Calu3 (cell line): ENCODE measurements at places on chromosomes 1 and 21.
A peak's percentile ranks its signal among the peaks of the same experiment; 100 is the strongest.

- no peak for DNase-seq
Observed at GRCh38 chr21:27570306-27570868, 603.5 kb upstream of the ADAMTS5 start.

DNA sequence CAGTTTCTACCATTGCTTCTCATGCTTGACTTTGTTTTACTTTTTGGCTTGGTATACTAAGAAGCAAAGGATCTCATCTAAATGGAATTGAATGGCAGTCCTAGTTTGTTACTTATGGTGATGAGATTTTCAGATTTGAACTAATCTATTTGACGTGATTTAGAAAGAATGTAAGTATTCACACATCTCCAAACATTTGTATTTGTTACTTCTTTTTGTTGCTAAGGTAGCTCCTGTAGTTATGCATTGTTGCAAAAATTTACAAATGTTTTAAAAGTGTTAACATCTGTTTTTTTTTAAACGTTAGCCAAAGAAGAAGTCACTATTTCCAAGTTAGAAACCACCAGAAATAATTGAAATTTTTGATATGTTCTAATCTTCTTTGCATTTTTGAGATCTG, 222.5 kb downstream of the RPS6KC1 start:
- no peak for DNase-seq

- no peak for DNase-seq
Observed at GRCh38 chr1:228867951-228868730, 132.9 kb downstream of the RHOU start.

DNA sequence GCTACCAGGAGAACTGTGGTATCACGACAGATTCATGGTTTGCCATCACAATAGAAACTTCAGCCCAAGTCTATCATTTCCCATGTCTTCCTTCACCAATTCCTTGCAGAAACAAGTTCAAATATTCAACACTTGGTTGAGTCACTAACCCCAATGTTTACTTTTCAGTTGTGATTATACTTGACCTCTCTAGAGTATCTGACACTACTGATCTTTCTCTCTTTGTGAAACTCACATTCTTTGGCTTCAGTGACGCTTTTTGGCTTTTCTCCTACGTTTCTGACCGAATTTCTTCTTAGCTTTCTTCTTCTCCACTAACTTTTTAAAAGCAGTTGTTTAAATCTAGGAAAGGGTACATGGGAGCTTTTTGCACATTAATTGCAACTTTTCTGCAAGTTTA, 48.8 kb upstream of the HMGB4 start:
- no peak for DNase-seq

- no peak for DNase-seq
Observed at GRCh38 chr1:19689856-19690255, 25.2 kb downstream of the HTR6 start.

- DNase-seq, result peak; percentile 75
Observed at GRCh38 chr1:40709100-40709801, 17.7 kb downstream of the NFYC start.

- DNase-seq, result no peak
Observed at GRCh38 chr1:175376194-175376593, 183.6 kb upstream of the KIAA0040 start.

DNA sequence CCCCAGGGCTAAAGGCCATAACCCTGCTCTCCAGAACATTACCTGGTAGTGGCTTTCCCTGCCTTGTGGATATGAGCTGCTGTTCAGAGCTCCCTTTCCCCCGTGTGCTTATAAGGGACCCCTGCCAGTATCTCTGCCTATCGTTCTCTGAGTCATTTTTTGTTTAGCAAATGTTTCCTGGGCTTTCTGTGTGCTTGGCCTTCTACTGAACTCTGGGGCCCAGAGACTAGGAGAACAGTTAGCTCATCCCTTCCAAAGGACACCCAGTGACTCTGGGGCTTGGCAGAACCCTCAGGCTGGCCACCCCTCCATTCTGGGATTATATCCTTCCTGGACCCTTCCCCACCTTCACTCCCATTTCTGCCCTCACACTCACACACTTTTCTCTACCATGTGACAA, 80.8 kb upstream of the POU3F1 start:
- no peak for DNase-seq

GRCh38 chr1:27634177-27634984, 604 bp downstream of the FGR start:
- no peak for DNase-seq

DNA sequence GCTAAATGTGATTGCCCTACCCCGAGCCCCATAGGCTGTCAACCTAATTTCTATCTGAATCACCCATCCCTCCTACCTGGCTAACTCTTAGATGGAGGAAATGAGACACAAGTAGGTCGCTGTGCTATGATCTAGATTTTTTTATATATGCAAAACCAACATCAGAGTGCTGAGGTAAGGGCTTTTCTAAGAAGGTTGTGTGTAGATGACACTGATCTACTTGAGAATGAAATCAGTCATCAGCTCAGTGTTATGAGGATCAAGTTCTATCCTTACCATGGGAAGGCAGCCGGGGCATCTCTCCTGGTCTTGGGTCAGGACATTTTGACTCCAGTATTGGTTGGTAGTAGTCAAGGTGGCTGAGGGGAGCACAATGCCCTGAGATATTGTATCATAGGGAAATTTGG, 23.6 kb downstream of the SLAMF1 start:
- DNase-seq, result no peak

GRCh38 chr21:34609244-34609932, 5.5 kb downstream of the RCAN1 start:
- no peak for DNase-seq

DNA sequence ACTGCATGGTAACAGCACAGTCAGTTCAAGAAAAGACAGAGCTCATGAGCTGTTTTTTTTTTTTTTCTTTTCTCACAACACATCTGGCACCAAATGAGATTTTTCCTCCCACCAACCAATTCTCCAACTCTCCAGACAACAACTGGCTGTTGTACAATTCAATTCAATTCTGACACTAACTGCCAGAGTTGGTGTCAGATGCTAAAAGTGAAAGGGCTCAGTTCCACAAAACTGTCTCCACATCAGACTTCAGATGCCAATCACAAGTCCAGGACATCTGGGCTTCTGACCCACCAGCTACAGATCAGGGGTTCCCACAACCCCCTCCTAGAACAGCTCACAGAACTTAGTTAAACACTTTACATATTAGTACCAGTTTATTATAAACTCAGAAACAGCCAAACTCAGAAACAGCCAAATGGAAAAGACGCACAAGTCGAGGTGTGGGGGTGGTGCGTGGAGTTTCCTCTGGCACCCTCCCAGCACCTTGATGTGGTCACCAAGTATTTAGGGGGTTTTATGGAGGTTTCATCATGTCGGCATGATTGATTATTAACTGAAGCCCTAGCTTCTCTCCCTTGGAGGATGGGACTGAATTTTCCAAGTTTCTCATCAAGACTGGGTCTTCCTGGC, 39.2 kb upstream of the LRRC8D start:
- peak; percentile 14 for DNase-seq

- DNase-seq, result peak; percentile 17
Observed at GRCh38 chr1:28592321-28593071, 431 bp downstream of the RAB42 start.

DNA sequence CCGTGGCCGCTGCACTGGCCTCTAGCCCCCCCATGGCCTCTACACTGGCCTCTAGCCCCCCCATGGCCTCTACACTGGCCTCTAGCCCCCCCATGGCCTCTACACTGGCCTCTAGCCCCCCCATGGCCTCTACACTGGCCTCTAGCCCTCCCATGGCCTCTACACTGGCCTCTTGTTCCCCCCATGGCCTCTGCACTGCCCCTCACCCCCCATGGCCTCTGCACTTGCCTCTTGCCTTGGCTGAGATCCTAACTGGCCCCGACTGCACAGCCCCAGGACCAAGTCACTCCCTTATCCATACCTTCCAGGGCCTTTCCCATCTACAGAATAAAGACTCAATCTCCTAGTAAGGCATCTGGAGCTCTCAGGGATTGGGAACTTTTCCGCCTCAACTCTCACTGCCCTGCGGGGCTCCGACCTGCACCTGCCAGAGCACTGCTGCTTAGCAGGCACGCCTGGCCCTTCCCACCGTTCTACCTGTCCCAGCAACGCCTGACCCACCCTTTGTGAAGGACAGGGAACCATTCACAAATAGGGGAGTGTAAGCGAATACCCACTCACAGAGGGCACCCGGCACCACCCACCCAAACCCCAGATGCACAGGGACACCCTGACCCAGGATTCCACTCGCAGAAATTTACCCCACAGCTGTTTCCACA, 38.8 kb downstream of the ACOT7 start:
- no peak for DNase-seq

DNA sequence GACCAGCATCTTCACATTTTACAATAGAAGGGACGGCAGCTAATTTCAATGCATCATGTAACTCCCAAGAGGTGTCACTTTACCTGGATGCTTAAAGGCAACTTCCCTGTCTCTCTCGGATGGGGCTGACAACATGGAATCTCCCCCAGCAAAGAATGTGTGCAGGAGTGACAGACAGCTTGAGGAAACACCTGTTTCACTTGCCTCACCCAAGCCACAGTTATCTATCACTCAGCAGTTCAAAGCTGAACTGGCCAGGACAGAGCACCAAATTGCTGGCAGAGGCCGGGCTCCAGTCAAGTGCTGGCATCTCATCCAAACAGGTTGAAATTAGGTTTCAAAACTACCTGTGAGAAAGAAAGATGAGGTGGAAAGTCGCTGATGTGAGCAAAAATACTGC, 538.0 kb upstream of the PLXNA2 start:
- no peak for DNase-seq

DNA sequence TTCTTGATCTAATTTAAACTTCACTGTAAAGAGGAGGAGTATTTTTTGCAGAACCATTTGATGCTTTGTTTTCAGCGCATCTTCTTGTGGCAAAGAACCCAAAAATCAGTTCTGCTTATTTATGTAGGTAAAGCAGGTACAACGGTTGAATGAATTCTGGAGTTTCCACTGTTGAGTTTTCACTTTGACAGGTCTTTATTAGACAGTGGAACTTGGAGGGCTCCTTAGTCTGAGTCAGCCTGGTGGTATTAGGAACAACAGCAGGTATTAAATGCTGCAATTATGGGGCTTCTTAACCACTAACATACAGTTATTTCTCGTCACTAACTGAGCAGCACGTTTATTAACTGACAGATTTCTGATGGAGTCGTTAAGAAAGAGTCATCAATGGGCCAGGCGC, 1.2 kb downstream of the LRIG2 start:
- DNase-seq, result no peak

DNA sequence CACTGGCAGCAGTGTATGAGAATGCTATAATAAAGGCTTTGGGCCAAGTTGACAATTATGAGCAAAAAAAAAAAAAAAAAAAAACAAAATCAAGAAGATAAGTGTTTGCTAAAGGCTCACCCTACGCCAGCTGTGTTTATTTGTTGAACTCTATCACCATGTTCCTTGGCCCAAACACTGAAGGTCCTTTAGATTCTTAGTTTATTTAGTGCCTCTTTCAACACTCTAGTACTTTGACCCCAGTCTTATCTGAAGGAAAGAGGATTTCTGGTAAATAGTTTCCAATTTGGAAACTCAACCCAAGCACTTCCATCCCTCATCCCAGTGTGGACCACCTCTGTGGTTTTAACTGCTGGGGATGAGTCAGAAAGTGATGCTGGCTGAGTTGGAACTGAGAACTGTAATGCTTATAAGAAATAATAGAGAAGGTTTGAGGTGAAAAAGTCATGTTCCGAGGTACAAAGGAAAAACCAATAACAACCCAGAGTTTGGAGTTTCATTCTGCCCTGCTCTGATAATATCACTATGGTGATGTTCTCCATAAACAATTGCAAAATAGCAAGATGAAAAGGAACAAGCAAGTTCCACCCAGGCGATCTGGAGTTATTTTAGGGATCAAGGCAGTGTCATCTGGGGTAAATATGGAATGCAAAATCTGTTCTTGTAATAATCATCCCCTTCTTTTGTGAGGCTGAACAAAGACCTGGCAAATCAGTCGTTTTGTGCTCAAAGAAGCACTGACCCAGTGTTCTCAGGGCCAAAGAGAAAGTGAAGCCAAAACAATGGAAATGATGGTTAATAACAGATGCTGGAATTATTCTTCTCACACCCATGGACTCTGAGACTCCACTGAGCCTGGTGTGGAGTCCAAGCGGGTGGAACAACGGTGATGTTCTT, 19.7 kb upstream of the CAPZB start:
- no peak for DNase-seq

- DNase-seq, result peak; percentile 54
Observed at GRCh38 chr1:234495231-234495990, 16.4 kb upstream of the TARBP1 start.

DNA sequence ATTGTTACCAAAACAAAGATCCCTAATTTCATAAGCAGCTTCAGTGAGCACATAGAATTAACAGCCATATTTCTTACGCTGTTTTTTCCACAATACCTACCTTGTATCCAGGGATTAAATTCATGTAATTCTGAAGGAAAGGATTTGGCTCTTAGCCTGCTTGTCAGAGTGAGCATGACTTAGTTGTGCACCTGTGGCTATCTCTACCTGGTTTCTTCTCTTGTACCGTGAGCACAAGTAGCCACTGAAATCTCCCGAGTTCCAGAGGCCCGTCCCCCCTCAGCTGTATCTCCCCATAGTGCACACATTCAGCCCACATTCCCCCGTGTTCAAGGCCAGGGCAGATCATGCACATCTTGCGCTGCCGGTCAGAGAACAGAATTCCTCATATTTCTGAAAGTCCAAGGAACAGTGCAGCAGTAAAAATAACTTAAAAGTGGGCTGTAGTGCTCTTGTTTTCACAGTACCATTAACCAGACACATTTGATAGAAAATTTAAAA, 2.3 kb downstream of the TENT5C start:
- no peak for DNase-seq

DNA sequence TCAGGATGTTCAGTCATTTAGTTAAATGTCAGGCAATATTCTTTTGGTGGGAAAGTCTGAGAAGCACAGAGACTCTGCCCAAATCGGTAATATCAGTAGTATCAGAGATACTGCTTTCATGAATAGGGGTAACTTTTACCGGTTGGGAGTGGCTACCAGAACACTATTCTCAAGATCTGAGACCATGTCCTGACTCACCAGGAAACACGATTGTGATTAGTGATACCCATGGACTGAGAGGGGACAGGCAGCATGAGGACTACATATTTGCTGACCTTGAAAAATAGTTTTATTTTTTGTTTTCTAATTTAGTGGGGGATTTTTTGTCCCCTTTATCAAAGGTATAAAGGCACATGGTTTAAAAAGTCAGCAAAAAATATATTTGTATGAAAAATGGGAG, 76.0 kb upstream of the NEK2 start:
- no peak for DNase-seq

DNA sequence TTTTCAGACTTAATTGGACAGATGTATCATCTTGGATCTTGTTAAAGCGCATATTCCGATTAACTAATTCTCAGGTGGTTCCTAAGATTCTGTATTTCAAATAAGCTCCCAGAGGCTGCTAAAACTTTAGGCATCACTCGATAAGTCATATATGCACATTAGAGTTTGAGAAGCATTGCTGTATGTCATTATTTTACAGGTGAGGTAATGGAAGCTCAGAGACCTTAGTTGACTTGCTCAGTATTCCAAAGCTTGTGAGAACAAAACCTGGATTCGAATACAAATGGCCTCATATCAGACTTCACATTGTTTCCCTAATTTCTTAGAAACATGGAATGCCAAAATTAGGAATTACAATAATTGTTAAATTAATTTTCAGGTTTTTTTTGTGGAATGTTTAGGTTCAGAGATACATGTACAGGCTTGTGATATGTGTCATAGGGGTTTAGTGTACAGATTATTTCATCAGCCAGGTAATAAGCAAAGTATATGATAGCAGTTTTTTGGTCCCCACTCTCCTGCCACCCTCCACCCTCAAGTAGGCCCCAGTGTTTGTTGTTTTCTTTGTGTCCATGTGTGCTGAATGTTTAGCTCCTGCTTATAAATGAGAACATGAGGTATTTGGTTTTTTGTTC, 96.8 kb downstream of the XPR1 start:
- DNase-seq, result no peak

GRCh38 chr1:112501810-112502641, 6.7 kb upstream of the WNT2B start:
- peak; percentile 67 for DNase-seq
